ENCODE measurements at places on chromosomes 12 and 14.

- no peak for DNase-seq
Measured at GRCh38 chr12:22855456-22855855, 230.5 kb downstream of the ETNK1 start.

DNA sequence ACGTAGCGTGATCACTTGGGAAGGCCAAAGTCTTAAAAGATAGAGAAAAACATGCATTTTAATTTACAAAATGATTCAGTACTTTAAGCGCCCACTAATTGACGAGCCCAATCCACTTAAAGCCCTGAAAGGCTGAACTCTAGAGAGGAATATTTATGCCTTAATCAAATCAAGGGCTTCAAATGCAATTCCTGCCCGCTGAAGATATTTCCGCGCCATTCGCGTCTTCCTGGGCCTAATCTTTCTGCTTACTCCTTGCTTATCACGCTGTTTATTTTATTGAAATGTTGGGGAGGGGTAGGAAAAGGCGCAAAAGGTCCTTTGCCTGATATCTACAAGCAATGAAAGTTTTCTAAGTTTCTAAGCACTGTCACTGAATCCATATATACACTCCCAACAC lies 4.0 kb downstream of the TBX3 start:
- no peak for DNase-seq

DNA sequence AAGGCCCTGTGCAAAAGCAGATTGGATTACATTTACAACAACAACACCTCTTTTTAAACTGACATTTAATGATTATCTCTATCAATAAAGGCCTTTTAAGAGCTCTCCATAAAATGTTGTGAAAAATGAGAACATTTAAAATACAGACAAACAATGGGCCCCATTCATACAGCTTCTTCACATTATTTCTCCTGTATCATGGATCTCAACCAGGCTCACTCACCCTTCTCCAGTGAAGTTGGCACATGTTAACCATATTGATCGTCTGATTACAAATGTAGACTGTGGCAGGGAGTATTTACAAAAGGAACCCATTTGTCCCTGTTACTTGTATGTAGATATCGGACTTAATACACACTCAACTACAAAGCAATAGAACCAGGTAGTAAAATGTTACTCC lies 220.2 kb upstream of the BTG1 start:
- DNase-seq: no peak

DNA sequence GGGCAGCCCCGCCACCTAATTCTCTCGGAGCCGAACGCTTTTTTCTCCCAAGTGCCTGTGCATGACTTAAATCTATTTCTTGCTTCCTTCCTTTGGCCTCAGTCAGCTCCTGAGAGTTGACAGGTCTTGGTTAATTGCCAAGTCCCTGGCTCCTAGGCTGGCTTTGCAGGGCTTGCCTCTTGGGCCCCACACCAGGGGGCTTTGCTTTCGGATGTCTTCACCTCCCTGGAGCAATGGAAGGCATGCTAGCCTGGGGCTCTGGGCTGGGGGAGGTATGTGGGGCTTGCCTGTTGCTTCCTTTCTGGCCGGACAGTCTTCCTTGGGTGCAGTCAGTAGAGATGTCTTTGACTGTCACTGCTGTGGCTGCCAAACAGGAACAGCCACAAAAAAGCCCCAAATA lies 2.2 kb upstream of the KRT80 start:
- no peak for DNase-seq

- no peak for DNase-seq
Measured at GRCh38 chr14:66606826-66607225, 98.9 kb downstream of the GPHN start.

DNA sequence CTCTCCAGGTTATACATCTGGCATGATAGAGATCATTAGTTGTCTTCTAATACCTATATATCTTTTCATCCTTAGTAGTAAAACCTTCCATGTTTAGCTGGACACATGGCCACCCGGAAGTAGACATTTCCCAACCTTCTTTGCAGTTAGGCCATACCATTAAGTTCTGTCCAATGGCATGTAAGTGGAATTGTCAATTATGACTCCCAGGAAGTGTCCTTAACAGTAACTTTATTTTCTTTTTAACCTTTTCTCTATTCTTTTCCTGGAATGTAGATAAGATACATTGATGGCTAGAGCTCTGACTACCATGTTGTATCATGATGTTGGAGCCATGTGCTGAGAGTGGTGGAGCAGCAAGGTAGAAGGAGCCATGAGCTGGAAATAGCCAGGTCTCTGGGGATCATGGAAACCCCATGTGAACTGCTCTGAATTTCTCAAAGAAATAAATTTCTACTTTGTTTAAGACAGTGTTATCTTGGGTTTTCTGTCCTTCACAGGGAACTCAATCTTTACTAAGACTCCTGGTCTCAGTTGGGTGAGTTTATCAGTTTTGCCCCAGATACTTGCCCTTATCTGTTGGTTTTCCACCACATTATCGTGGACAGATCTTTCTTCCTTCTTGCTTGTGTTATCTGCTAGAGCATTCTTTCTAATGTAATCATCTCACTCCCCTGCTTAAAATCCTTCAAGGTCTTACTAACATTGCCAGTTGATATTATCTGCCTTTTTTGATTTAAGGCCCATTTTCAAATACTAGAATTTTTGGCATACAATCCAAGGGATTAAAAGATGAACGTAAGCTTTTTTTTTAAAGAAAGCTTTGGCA lies 5.1 kb upstream of the LTA4H start:
- no peak for DNase-seq

DNA sequence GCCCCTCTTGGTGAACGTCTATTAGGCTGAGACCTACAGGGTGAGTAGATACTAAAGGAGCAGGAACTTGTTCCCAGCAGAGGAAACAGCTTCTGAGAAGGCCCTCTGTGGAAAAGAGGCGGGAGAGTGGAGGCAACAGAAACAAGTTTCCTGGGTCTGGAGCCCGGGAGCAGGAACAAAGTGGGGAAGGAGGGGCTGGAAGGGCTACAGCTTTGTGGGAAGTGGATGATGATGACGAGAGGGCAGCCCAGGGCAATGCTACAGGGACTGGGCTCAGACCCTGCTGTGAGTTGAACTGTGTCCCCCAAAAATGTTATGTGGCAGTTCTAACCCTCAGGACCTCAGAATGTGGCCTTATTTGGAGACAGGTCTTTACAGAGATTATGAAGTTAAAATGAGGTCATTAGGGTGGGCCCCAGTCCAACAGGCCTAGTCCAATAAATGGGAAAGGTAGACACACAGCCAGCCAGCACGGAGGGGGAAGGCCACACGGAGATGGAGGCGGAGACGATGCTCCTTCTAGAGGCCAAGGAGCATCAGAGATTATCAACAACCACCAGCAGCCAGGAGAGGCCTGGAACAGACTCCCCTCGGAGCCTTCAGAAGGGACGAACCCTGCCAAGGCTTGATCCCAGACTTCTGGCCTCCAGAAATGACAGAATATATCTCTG lies 14.3 kb downstream of the CAMKK2 start:
- no peak for DNase-seq

All from stimulated activated CD8-positive, alpha-beta memory T cell treated with anti-CD3 and anti-CD28 coated beads, Interleukin-2, amount 100 ng/mL, for 1 hour (primary cell).